ENCODE measurements at places on chromosomes 1 and 21. TPM values are rescaled to one million over a fixed set of nuclear protein-coding genes. Genes with fewer than 3 reads are reported as not detected.
A peak's percentile ranks its signal among the peaks of the same experiment; 100 is the strongest.

LEPR gene
- 8.6 TPM for total RNA-seq

FCGR2B gene
- total RNA-seq: not detected

GLRX2 gene
- 7.3 TPM for total RNA-seq

TMEM269 gene
- 0.02 TPM for total RNA-seq

ECM1 gene
- total RNA-seq: 50.2 TPM

GRCh38 chr1:209657140-209657879 is 5.1 kb upstream of the LAMB3 start:
- DNase-seq: peak; percentile 99

GRCh38 chr1:110048240-110048639 is 13.8 kb downstream of the STRIP1 start:
- DNase-seq: no peak

GRCh38 chr1:15616373-15617172 is 685 bp upstream of the DDI2 start:
- peak; percentile 75 for DNase-seq

GRCh38 chr21:38843806-38844503 is 38.2 kb downstream of the ETS2 start:
- no peak for DNase-seq

DNA sequence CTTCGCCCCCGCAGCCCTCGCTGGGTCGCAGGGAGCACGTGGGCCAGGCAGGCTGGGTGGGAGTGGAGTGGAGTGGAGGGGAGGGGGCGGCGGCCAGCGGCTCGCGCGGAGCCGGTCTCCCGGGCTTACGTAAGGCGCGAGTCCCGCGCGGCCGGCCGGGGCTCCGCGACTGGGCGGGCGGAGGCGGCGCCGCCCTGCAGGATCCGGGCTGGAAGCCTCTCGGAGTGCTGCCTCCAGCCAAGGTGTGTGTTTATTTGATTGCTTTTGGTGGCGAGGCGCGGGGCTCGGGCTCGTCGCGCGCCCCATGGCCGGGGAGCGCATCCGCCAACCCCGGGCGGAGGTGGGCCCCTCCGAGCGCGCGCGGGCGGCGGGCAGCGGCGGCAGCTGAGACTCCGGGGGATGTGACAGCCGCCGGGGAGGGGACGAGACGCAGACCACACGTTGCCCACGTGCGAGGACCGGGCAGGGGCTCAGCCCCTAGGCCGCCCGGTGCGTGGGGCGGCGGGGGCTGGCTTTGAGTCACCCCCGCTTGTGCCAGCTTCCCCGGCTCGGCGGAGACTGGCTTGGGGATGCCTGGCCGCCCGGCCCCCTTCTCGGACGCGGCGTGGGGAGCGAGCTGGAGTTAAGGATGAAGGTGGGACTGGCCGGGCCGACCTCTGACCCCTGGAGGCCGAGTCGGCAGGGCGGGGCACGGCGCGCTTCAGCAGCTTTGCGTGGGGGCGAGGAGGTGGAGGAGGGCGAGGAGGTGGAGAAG is 402 bp upstream of the AK4 start:
- DNase-seq: peak; percentile 52

- no peak for DNase-seq
Observed at GRCh38 chr1:59556802-59557548, 257.8 kb upstream of the HOOK1 start.

GRCh38 chr1:81118550-81118949 is 682.2 kb upstream of the ADGRL2 start:
- DNase-seq: no peak

- peak; percentile 35 for DNase-seq
Observed at GRCh38 chr1:161473348-161473747, 31.9 kb upstream of the FCGR2A start.

DNA sequence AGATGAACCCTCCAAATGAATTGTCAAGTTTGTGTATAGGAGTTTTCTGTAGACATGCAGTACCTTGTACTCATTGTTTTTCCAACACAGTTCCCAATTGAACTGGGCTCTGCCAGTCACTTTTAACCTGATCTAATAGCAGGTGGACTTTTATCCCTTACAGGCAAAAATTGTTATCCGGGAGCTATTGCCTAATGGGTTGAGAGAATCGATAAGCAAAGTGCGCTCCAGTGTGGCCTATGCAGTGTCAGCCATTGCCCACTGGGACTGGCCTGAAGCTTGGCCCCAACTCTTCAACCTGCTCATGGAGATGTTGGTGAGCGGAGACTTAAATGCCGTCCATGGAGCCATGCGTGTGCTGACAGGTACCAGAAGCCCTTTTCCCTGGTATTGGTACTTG is 19.3 kb downstream of the IPO9 start:
- DNase-seq: no peak

DNA sequence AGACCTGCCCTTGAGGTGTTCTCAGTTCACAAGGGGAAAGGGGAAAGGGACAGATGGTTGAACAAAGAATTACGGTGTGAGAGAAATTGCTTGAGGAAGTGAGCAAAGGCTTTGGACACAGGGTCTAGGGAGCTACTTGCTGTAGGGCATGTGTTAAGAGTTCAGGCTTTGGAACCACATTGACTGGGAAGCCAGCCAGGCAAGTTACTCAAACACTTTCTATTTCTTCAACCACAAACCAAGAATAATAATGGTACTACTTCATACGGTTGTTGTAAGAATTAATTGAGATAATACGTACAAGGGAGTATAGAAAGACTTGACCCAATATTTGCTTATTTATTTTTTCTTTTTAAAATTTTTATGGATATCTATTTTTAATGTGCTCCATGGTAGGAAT is 26.6 kb downstream of the AK4 start:
- peak; percentile 97 for DNase-seq

- DNase-seq: no peak
Observed at GRCh38 chr21:46385846-46386733, 62.1 kb downstream of the PCNT start.

DNA sequence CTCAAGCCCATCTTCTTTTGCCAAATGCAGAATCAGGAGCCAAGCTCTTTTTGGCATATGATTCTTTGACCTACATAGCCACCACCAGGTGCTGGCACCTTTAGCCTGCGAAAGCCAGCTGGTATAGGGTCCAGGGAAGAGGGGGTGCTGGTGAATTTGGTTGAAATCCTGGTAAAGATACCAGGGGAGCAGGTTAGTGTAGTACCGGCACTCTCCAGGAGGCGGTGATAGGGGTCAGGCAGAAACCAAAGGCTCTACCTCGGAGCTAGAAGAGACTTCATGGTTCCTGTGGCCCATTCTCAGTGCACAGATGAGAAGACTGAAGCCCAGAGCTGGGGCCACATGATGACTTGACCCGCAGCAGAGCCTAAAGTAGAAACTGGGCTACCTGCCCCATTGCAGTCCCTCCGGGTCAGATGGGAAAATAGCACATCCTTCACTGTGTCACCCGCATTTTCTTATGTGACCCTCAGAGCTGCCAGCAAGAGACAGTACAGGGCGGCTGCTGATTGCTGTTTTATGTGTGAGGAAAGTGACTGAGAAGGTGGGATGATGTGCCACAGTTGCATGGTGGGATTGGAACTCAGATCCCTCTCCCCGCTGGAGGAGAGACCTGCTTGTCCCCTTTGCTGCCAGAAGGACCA is 36.0 kb upstream of the IL19 start:
- DNase-seq: peak; percentile 38

DNA sequence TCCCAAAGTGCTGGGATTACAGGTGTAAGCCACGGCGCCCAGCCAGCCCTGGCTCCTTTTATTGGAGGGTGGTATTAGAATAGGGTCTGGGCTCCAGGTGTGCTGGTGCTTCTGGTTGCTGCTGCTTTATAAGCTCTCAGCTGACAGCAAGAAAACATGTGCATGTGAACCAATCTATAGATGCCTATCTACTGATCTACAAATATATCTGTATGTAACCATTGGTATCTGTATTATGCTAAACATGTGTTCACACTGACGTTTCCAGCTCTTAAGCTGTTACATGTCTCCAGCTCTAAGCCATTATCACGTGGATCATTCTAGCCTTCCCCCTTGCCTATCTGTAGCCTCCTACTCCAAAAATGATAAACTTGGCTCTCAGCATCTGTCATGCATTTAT is 82.4 kb downstream of the ST6GALNAC3 start:
- DNase-seq: no peak
